ENCODE measurements at places on chromosomes 1 and 21. TPM values are rescaled to one million over a fixed set of nuclear protein-coding genes. Genes with fewer than 3 reads are reported as not detected.

GNG12 gene
- total RNA-seq = 26.2 TPM

AMY2A gene
- not detected for total RNA-seq

DCDC2B gene
- not detected for total RNA-seq

TCHHL1 gene
- not detected for total RNA-seq

SAMD11 gene
- total RNA-seq = not detected

LEFTY2 gene
- total RNA-seq = 0.26 TPM

LCE2A gene
- not detected for total RNA-seq

KRTAP6-2 gene
- total RNA-seq = not detected

RIT1 gene
- total RNA-seq = 69.2 TPM

MUL1 gene
- 31.5 TPM for total RNA-seq

STYXL2 gene
- 1.9 TPM for total RNA-seq

KIF26B gene
- total RNA-seq = 3.4 TPM

C4BPB gene
- total RNA-seq = 6.6 TPM

FAAH gene
- total RNA-seq = 2.7 TPM

AGT gene
- not detected for total RNA-seq

FAM151A gene
- total RNA-seq = not detected

RNF186 gene
- not detected for total RNA-seq

ZNF593OS gene
- not detected for total RNA-seq

SPAG17 gene
- total RNA-seq = 9.5 TPM

PUSL1 gene
- 14.0 TPM for total RNA-seq

OR2L3 gene
- not detected for total RNA-seq

PADI2 gene
- total RNA-seq = 0.28 TPM

CYP4A22 gene
- not detected for total RNA-seq

Data from endothelial cell (in vitro differentiated cells).